Stimulated activated CD4-positive, alpha-beta T cell treated with anti-CD3 and anti-CD28 coated beads, Interleukin-1b, Interleukin-23, amount 100 ng/mL, for 1 hour (primary cell): ENCODE measurements at places on chromosomes 4 and X.

DNA sequence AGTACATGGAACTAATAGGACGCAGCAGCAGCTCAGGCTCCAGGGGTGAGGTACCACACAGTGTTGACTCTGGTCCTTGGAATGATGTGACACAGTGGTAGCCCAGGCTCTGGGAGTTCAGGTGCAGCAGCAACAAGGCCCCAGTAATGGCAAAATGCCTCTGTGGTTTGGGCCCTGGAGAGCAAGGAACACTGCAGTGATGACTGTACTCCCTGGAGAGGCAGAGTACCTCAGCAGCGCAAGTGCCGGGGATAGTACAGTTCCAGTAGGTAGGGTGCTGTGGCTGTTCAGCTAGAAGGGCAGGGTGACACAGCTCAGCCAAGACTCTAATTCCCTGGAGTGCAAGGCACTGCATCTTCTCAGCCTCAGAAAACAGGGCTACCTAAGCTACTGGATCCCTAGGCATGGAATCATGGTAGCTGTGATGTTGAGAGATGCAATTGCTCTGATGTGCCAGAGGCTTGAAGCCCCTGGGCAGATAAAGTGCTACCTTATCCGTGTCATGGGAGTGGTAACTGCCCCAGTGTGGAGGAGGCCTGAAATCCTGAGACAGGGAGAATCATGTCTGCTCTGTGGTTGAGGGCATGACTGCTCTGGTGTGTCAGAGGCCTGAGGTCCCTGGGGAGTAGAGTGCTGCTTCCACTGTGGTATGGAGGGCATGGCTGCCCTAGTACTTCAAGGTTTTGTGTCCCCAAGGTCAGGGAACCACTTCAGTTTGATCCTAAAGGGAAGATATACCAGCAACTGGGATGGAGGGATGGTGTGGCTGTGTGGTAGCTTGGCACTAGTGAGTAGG is 55.2 kb downstream of the AREG start:
- no peak for DNase-seq

- DNase-seq, result no peak
Measured at GRCh38 chrX:10044021-10044420, 76.9 kb downstream of the CLDN34 start.

DNA sequence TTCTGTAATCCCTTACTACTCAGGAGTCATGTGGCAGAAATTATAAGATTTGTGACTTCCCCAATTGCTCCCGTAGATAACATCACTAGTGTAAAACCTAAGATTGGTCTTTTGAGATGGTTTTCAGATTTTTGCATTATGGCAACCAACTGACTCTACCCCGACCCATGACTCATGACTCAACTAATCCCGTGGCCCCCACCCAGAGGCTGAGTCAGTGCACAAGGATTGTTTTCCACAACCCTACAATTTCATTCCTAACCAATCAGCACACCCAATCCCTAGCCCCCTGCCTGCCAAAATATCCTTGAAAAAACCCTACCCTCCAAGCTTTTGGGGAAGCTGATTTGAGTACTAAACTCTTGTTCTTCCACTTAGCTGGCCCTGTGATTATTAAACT is 109.4 kb upstream of the FAM9C start:
- DNase-seq, result no peak

- no peak for DNase-seq
Measured at GRCh38 chr4:13766761-13767540, 139.4 kb upstream of the BOD1L1 start.

DNA sequence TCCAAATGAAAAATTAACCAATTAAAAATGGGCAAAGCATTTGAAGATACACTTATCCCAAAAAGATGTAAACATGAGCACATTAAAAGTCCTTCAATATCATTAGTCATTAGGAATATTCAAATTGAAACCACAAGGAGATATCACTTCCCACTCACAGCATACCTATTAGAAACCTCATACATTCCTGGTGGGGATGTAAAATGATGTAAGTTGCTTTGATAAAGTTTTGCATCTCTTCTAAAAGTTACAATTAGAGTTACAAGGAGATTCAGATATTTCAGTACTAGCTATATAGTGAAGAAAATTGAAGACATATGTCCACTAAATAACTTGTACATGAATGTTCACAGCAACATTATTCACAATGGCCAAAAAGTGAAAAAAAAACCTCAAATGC is 1109.3 kb upstream of the LCORL start:
- no peak for DNase-seq
